ENCODE measurements at places on chromosomes 5 and 9.

DNA sequence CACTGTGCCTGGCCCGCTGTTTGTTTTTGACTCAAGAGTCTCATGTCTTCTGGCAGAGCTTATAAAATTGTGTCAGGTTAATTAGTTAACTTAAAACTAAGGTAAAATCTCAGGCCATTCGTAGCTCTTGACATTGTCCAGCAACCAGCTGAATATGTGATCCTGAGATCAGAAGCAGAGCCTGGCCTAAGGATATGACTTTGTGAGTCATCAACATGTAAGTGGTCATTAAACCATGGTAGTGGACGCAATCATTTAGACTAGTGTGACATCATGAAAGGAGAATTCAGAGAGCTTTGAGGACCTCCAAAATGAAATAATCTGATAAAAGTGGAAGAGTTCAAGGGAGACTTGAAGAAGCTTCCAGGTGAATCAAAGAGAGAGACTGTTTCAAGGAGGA lies 23.3 kb downstream of the SPZ1 start:
- no peak for DNase-seq

- DNase-seq = no peak
Measured at GRCh38 chr9:104882566-104882965, 45.4 kb downstream of the ABCA1 start.

DNA sequence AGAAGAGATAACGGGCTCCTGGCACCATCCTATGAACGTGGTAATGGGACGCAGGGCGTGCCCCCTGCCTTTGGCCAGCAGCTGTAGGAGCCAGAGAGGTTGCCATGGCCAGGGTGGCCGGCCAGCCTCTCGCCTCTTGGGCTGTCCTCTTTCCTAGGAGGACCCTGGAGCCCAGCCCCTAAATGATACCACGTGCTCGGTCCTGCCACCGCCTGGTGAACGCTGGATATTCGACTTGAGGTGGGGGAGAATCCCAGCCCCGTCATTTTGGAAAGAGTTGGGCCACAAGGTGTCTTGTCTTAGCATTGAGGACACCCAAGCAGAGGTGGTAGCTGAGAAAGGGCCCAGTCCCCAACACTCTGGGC lies 391 bp upstream of the NRG2 start:
- DNase-seq = peak; percentile 25

DNA sequence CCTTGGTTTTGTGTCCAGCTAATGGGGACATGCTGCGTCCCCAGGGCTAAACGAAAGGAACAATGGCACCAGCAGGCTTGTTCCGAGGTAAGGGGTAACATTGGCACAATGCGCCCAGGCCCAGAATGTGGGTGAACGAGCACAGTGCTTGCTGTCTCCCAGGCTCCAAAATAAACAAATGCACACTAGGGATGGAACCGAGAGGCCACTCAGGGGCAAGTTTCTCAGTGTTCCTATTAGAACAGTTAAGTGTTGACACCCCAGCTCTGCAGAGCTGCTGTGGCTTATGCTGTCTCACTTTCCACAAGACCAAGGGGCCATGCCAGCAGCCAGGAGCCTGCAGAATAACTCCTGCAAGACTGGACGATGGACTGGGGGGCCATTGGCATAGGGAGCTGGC lies 492.4 kb downstream of the GADD45G start:
- no peak for DNase-seq

- DNase-seq = no peak
Measured at GRCh38 chr5:113153512-113154097, 177.0 kb downstream of the DCP2 start.

GRCh38 chr5:133792655-133793054 lies 175.8 kb downstream of the C5orf15 start:
- DNase-seq = no peak

GRCh38 chr5:124132843-124133242 lies 613.6 kb downstream of the ZNF608 start:
- DNase-seq = no peak

DNA sequence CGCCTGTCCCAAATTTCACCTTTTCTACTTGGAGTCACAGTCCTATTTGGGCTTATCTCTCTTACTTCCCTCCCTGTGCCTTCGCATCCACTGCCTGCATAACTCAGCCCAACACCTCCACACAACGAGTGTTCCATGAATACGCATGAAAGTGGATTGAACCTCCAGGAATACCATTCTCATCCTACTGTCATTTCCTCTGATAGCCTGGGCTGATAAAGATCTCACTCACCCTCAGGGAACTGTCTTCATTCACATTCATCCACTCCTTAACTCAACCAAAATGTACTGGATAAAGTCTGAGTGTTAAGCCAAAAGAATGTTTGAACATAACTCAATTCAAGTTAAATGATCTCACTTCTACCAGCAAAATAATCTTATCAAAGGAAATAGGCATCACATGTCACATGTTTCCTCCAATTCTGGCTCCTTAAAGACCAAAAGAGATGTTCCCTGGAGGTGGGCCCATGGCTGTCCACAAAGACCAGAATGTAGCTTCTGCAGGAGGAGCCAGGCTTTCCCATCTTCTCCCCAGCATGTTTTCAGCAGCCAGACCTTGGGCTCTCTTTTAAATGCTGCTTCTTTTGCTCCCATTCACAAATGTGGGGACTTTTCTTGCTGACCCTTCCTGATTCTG lies 28.4 kb upstream of the TRIO start:
- DNase-seq = no peak

GRCh38 chr9:77827104-77827784 lies 179.1 kb upstream of the GNA14 start:
- DNase-seq = no peak

GRCh38 chr5:75603371-75603770 lies 7.9 kb upstream of the ANKDD1B start:
- no peak for DNase-seq

DNA sequence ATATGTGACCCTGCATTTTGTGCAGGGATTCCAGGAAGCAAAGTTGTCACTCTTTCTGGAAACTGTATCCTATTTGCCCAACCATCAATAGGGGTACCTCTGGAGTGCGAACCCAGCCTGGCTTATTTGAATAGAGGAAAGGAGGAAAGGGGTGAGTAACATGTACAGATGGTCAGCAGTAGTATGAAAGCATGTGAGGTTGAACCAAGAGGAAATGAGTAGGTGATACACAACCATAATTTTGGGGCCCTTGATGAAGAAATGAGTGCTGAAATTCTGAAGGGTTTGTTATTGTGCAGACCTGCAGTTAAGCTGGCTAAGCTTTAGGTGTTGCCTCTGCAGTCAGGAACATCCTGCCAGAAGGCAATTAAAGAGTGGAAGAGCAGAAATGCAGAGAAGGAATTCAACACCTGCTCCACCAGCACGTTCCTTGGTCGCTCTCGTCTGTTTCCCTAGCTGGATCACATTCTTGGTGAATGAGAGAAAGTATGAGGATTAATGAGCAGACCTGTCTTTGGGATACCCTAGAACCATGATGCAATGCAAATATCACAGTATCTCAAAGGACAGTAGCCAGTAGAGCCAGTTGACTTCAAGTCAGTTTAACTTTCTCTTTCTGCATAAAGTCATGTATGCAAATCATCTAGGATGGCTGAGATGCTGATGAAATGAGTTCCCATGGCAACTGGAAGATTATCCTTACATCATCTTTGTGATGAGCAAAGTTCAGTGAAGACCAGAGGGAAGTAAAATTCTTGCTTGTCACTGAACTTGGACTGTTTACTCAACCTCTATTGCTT lies 13.2 kb upstream of the IL12B start:
- DNase-seq = no peak

DNA sequence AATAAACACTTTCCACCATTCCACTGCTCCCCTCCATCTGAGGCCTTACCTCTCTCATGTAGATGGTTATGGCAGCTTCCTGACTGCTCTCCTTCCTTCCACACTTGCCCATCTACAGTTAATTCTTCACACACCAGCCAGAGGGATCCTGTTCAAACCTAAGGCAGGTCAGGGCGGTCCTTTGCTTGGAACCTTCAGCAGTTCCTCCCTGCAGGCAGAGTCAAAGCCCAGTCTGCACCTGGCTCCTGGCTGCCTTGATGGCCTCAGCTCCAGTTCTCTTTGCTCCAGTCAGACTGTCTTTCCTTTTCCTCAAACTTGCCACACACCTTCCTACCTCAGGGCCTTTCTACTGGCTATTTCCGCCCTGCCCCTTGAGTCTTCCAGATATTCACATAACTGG lies 30.2 kb upstream of the NR3C1 start:
- DNase-seq = no peak

DNA sequence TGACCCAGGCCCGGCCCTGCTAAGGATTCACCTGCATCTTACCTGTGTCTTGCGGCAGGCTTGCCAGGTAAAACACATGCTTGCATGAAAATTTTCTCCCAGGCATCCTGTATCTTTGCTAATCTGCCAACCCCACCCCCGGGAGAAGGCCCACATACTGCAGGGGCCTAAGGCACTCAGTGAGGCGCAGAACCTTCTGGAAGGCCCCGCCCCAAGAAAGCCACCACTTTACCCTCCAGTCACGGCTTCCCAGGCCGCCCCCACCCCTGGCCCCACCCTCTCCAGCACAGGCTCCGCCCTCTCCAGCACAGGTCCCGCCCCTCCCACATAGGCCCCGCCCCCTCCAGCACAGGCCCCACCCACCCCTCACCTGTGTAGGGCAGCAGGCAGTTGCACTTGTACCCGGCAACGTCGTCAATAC lies 29.8 kb upstream of the SEC16A start:
- DNase-seq = no peak
